Endothelial cell (in vitro differentiated cells): ENCODE measurements at places on chromosomes 6 and 20.

DNA sequence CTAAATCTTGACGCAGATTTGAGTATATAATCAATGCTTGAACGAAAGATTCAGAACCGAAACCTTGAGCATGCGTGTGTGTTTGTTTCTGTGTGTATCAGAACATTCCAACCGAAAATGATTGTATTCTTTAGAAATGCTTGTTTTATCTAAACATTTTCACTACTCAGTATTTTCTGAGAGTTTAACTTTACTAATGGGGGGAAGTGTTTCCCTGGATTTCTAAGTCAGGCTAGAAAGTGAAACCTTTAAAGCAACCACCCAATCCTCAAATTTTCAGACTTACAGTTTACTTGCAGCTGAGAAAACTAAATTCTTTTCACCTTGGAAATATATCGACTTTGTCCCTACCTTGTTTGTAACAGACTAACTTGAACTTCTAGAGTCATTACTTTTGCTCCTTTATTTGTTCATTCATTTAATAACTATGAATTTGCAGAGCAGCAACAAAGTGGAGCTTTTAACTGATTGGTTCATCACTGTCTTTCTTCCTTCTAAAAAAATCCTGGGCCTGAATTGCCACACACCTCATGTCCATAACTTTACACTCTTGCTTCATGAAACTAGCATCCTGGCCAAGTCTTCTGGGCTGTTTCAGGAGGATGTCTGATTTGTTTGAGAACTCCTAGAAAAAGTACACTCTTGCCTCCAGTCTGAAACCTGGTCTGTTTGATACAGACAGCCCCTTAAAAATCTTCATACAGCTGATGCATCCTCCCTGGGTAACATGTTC lies 77.8 kb upstream of the XRN2 start:
- no peaks in the 10 kb centered on the region for H3K27me3 ChIP-seq
- H3K27ac ChIP-seq = no peak overlapping the region
- H3K4me3 ChIP-seq = no peak overlapping the region
- DNase-seq = no peak
- H3K4me1 ChIP-seq = no peaks in the 10 kb centered on the region

DNA sequence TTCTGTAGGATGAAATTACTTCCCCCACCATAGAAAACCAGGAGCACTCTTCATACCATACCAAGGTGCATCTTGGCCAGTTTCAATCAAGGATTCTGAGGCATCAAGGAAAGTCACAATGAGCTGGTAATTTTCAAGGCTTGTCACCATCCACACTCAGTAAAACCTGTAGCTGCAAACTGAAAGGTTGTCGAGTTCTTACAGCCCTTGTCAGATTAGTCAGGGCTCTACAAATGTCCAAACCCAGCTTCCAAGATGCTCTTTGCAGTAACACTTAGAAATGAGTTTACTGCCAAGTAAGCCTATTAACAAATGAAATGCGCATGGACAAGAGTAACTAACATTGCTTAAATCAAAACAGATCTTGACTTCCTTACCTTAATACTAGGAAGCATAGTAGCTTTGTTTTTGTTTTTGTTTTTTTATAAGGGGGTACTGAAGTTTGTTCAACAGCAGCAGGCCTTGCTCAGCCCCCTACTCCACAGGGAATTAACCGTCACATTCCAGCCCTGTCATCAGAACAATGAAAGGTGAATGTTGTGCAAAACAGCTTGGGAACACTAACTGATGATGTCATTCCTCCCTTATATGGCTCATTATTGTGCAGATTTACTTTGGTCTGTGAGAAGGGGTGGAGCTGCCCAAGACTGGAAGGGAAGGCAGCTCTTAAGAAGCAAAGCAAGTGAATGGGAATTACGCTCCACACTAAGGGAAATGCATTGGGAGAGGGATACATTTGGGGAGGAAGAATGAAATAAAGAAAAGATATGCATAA lies 49.9 kb upstream of the TMEM30A start:
- peak overlapping the region; percentile 93 for H3K27ac ChIP-seq
- peaks cover 37% of the 10 kb centered on the region for H3K4me1 ChIP-seq
- peak; percentile 15 for DNase-seq
- no peak overlapping the region for H3K4me3 ChIP-seq
- no peaks in the 10 kb centered on the region for H3K27me3 ChIP-seq
- H3K36me3 ChIP-seq = peaks cover 7% of the 10 kb centered on the region

- no peak overlapping the region for H3K4me3 ChIP-seq
- H3K27me3 ChIP-seq = no peaks in the 10 kb centered on the region
- no peaks in the 10 kb centered on the region for H3K4me1 ChIP-seq
- peaks cover 3% of the 10 kb centered on the region for H3K36me3 ChIP-seq
- no peak for DNase-seq
- no peak overlapping the region for H3K27ac ChIP-seq
Observed at GRCh38 chr6:130274007-130274406, 51.3 kb upstream of the SAMD3 start.

DNA sequence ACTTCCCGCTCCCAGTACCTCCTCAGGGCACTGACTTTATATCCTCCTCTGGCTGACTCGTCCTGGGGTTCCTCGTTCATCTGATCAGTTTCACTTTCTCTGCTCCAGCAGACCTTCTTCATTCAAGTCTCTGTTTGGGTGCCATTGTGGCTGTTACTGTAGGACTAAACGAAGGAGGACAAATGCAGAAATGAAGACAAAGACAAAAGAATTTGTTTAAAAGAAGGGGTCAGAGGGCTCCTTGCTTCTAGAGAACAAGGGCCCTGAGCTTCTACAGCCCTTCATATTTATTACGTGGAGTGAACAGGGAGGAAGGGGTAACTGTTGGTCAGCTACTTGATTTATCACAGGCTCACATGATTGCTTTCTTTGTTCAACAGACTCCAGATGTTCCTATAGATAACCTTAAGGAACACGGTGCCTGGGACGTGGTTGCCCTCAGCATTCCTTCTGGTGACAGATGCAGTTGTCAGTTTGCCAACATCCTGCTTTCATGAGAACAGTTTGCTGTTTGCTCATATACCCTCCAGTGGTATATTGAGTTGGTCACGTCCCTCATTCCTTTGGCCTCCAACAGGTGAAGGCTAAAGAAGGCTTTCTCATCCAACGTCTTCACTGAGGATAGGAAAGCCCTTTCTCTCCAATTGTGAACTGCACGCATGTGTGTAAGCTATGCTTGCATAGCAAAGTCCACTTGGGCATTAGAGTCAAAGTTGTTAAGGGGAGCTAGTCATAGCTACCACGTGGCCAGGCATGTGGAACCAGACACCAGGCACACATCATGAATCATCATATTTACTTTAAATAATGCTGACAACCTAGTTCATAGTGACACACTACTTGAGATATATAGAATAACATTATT lies 69.1 kb upstream of the BTN3A2 start:
- peak overlapping the region; percentile 19 for H3K27ac ChIP-seq
- H3K4me1 ChIP-seq = peaks cover 17% of the 10 kb centered on the region
- H3K36me3 ChIP-seq = no peaks in the 10 kb centered on the region
- DNase-seq = no peak

- H3K27ac ChIP-seq = no peak overlapping the region
- no peak for DNase-seq
- peaks cover 15% of the 10 kb centered on the region for H3K4me1 ChIP-seq
- H3K27me3 ChIP-seq = peaks cover 6% of the 10 kb centered on the region
- H3K36me3 ChIP-seq = no peaks in the 10 kb centered on the region
- H3K4me3 ChIP-seq = no peak overlapping the region
Observed at GRCh38 chr6:36150283-36150682, 20.0 kb downstream of the MAPK13 start.

- H3K27me3 ChIP-seq = no peaks in the 10 kb centered on the region
- peaks cover 8% of the 10 kb centered on the region for H3K36me3 ChIP-seq
- H3K4me3 ChIP-seq = no peak overlapping the region
- H3K27ac ChIP-seq = no peak overlapping the region
- peaks cover 6% of the 10 kb centered on the region for H3K4me1 ChIP-seq
Observed at GRCh38 chr6:136137008-136137692, 113.0 kb downstream of the MTFR2 start.

DNA sequence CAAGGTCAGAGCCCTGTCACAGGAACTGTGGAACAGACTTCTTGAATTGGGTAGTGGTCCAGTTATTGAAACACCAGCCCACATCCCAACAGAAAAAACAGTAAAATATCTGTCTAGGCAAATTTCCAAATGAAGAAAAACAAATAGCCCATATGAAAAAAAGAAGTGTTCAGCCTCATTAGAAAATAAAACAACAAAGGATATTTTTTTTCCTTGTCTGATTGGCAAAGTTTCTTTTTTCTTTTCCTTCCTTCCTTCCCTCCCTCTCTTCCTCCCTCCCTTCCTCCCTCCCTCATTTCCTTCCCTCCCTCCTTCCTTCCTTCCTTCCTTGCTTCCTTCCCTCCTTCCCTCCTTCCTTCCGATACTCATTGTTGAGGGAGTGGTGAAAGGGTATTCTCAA lies 20.6 kb upstream of the RIMS4 start:
- H3K4me3 ChIP-seq = no peak overlapping the region
- no peaks in the 10 kb centered on the region for H3K4me1 ChIP-seq
- H3K27ac ChIP-seq = no peak overlapping the region
- DNase-seq = no peak
- H3K36me3 ChIP-seq = no peaks in the 10 kb centered on the region

- DNase-seq = no peak
- no peaks in the 10 kb centered on the region for H3K27me3 ChIP-seq
- H3K4me1 ChIP-seq = peaks cover 5% of the 10 kb centered on the region
- no peak overlapping the region for H3K4me3 ChIP-seq
- H3K36me3 ChIP-seq = no peaks in the 10 kb centered on the region
Observed at GRCh38 chr6:165615636-165616035, 47.4 kb downstream of the PDE10A start.

DNA sequence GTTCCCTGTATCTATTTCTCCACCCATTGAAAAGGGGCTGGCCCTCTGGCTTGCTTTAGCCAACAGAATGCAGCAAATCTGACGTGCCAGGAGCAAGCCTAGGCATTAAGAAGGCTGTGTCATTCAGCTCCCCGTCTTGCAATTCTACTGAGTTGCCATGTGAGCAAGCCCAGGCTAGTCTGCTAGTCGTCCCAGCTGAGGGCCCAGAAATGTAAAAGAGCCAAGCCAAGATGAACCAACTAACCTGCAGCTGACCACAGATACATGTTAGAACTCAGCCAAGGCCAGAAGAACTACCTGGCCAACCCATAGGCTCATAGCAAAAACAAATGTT lies 30.1 kb downstream of the PREP start:
- peaks cover 11% of the 10 kb centered on the region for H3K36me3 ChIP-seq
- H3K4me1 ChIP-seq = no peaks in the 10 kb centered on the region
- DNase-seq = no peak
- no peak overlapping the region for H3K27ac ChIP-seq
- no peaks in the 10 kb centered on the region for H3K27me3 ChIP-seq

GRCh38 chr20:4192378-4193068 lies 177.2 kb upstream of the RNF24 start:
- DNase-seq = no peak
- H3K4me1 ChIP-seq = no peaks in the 10 kb centered on the region
- H3K27me3 ChIP-seq = peaks cover 5% of the 10 kb centered on the region
- H3K36me3 ChIP-seq = no peaks in the 10 kb centered on the region
- no peak overlapping the region for H3K4me3 ChIP-seq
- no peak overlapping the region for H3K27ac ChIP-seq

DNA sequence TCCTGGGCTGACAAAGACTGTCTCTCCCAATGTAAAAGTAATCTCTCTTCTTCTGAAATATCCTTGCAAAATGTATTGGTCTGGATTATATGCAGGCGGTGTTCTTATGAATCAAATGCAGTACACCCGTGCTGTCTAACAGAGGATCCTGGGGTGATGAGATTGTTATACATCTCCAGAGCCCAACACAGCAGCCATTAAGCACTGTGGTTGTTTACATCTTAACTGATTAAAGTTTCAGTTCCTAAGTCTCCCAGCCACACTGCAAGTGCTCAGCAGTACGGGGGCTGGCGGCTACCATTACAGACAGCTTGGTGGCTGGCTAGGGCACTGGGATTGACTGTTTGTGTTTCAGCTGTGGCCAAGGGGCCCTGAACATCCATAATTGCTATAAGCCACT lies 7.0 kb downstream of the UNC93A start:
- H3K27ac ChIP-seq = no peak overlapping the region
- H3K4me1 ChIP-seq = peaks cover 2% of the 10 kb centered on the region
- H3K4me3 ChIP-seq = no peak overlapping the region
- H3K36me3 ChIP-seq = no peaks in the 10 kb centered on the region

DNA sequence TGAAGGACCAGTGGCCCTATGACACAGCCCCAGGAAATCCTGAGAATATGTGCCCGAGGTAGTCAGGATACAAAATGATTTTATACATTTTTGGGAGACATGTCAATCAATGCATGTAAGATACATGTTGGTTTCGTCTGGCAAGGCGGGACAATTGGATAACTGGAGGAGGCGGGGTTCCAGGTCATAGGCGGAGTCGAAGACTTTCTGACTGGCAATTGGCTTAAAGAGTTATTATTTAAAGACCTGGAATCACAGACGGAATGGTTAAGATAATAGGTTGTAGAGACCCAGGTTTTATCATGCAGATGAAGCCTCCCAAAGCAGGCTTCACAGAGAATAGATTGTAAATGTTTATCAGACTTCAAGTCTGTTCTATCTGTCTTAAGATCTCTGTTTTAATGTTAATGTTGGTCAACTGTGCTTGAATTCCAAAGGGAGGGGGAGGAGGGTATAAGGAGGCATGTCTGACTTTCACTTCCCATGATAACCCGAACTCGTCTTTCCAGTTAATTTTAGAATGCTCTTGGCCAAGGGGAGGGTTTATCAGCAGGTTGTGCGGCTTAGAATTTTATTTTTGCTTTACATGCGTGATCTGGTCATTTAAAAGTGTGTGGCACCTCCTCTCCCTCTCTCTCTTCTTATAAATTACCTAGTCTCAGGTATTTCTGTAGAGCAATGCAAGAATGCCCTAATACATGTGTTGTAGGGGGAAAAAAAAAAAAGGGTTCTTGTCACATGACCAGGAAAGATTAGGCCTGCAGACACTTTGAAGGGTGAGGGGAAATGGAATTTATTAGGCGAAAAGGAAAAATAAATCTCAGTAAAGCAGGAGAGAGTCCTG lies 230.7 kb downstream of the NFATC2 start:
- no peak overlapping the region for H3K27ac ChIP-seq
- no peak overlapping the region for H3K4me3 ChIP-seq
- peaks cover 12% of the 10 kb centered on the region for H3K27me3 ChIP-seq
- peaks cover 12% of the 10 kb centered on the region for H3K4me1 ChIP-seq
- DNase-seq = no peak

- peaks cover 29% of the 10 kb centered on the region for H3K36me3 ChIP-seq
- H3K4me3 ChIP-seq = no peak overlapping the region
- H3K27me3 ChIP-seq = no peaks in the 10 kb centered on the region
- DNase-seq = no peak
Observed at GRCh38 chr6:37316071-37316470, 37.7 kb upstream of the RNF8 start.

- DNase-seq = no peak
- peaks cover 48% of the 10 kb centered on the region for H3K36me3 ChIP-seq
- peak overlapping the region; percentile 61 for H3K27ac ChIP-seq
- no peaks in the 10 kb centered on the region for H3K27me3 ChIP-seq
- peaks cover 36% of the 10 kb centered on the region for H3K4me1 ChIP-seq
Observed at GRCh38 chr20:53579266-53579580, 14.4 kb downstream of the ZNF217 start.

DNA sequence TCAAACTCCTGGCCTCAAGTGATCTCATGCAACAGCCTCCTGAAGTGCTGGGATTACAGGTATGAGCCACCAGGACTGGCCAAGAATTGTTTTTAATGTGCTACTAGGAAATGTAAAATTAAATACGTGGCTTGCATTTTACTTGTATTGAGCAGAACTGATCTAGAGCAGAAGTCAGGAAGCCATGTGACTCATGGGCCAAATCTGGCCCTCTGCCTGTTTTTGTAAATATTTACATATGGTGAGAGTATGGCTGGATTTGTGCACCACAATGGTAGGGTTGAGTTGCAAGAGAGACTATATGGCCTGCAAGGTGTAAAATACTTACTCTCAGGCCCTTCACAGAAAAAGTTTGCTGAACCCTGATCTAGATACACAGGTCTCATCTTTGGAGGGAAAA lies 75.8 kb downstream of the LAMP5 start:
- no peak overlapping the region for H3K4me3 ChIP-seq
- no peaks in the 10 kb centered on the region for H3K4me1 ChIP-seq
- no peak for DNase-seq
- no peaks in the 10 kb centered on the region for H3K27me3 ChIP-seq
- no peak overlapping the region for H3K27ac ChIP-seq
